ENCODE measurements at places on chromosomes 12 and 14.

DNA sequence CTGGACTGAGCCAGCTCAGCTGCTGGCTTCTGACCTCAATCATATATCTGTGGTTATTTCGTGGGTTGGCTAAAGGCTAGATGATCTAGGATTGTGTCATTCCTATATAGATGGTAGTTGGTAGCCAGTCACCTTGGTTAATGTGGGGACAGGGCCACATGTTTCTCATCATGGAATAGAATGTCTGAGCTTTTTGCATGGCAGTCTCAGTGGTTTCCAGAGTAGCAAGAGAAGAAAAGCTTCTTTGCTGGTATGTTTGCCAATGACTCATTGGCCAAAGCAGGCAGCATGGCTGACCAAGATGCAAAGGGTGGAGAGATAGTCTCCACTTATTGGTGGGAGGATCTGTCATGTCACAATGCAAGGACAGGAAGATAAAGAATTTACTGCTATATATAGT, 746.4 kb upstream of the FLRT2 start:
- no peak for DNase-seq

GRCh38 chr14:35286003-35286600, 6.1 kb upstream of the PSMA6 start:
- no peak for DNase-seq

GRCh38 chr12:10361622-10362021, 28.2 kb downstream of the KLRK1 start:
- DNase-seq, result no peak

GRCh38 chr12:106903241-106903945, 52.3 kb upstream of the TMEM263 start:
- peak; percentile 74 for DNase-seq

GRCh38 chr12:113591480-113591974, 119.9 kb upstream of the LHX5 start:
- DNase-seq, result no peak

GRCh38 chr12:124566161-124566996, 1.0 kb downstream of the NCOR2 start:
- DNase-seq, result peak; percentile 54

GRCh38 chr12:12121061-12121460, 50.3 kb downstream of the BCL2L14 start:
- DNase-seq, result no peak

DNA sequence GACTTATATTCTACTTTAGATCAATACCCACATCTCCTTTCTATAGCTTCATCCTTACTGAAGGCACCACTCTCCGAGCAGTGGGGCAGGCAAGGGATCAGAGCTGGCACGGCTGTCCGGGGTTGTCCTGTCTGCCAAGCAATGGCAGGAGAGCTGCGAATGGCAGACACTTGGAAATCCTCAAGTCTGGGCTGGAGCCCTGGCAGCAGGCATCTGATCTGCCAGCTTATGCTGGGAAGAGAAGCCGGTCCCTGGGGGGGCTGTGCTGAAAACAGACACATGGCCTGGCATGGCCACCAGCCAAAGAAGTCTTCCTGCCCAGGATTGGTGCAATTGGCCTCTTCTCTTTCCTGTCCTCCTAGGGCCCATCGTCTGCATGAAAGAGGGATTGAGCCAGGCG, 280.2 kb upstream of the PWP1 start:
- no peak for DNase-seq

- no peak for DNase-seq
Measured at GRCh38 chr12:102394200-102394599, 86.2 kb downstream of the IGF1 start.

DNA sequence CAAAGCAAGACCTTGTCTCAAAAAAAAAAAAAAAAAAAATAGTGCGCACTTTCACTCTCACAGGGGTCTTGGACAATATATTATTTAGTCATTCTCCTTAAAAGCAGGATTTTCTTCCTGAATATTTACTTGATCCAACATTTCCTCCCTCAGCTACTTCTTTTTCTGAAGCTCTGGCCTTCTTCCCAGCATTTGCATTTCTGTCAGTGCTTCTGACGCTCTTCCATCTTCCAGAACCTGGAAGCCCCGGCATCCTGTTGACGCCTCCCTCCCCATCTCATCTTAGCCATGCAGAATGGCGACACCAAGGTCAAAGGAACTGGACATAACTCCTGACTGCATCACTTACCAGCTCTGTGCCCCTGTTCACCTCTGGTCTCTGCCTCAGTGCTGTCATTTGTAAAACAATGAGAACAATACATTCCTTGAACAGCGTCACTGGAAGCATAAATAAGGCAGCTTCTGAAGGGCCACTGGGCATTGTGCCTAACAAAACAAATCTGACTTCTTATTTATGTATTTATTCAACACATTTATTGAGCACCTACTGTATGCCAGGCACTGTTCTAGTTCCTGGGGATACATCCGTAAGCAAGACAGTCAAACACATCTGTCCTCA, 90.9 kb upstream of the MDM1 start:
- DNase-seq, result no peak

GRCh38 chr14:57227083-57227482, 41.6 kb downstream of the EXOC5 start:
- DNase-seq, result no peak

- DNase-seq, result no peak
Measured at GRCh38 chr12:125069616-125070015, 4.4 kb downstream of the AACS start.

DNA sequence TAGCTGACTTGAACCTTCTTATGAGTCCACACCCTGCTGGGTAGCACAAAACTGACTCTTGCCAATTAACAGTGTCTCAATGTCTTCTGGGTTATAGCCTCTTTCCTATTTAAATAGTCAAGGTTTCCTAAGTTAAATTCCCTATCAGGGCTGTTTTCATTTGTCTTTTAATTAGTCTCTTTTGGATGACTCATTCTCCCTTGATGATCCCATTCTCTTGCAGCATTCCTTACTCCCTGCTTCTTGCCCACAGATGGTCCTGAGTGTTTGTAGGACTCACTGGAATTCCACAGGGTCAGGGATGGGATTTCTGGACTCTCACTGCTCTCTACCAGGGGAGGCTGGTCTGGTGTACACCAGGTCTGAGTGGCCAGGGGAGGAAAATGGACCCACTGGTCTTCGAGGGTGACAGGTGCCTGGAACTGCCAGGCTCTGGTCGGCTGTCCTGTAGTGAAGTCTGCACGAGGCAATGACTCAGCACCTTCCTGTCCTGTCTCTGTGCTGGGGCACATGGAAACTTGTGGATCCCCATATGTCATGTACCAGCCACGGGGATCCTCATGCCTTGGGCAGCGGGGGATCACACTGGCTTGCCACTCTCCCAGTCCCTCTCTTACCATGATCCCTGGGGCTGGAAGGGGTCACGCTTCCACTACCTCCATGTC, 236.5 kb upstream of the PELI2 start:
- no peak for DNase-seq

DNA sequence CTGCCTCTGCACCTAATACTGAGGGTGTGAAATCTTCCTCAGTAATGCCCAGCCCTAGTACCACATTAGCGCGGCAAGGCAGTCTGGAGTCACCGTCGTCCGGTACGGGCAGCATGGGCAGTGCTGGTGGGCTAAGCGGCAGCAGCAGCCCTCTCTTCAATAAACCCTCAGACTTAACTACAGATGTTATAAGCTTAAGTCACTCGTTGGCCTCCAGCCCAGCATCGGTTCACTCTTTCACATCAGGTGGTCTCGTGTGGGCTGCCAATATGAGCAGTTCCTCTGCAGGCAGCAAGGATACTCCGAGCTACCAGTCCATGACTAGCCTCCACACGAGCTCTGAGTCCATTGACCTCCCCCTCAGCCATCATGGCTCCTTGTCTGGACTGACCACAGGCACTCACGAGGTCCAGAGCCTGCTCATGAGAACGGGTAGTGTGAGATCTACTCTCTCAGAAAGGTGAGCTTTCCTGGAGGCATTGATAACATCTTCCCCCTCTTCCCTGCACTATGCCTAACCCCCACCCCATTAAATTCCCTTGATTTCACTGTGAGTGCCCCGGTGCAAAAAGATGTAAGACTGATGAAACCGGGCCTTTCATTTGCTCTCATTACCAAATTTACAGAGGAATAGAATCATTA, 291.4 kb downstream of the NAV3 start:
- DNase-seq, result no peak

DNA sequence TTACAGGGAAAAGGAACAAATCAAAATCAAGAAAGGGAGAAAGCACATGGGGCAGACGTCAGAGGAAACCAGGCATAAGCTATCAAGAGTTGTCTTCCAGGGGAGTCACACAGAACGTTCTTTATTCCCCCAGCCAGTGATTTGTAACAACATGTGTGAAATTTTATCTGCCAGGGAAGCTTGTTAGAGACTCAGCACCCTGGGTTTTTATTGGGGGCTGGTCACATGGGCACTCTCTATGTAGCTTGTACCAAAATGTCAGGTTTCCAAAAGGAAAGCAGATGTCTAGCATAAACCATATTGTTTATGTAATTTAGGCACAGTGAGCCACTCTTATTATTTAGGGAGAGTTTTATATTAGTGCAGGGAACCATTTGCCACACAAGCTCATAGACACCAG, 440.4 kb upstream of the DCN start:
- DNase-seq, result no peak

DNA sequence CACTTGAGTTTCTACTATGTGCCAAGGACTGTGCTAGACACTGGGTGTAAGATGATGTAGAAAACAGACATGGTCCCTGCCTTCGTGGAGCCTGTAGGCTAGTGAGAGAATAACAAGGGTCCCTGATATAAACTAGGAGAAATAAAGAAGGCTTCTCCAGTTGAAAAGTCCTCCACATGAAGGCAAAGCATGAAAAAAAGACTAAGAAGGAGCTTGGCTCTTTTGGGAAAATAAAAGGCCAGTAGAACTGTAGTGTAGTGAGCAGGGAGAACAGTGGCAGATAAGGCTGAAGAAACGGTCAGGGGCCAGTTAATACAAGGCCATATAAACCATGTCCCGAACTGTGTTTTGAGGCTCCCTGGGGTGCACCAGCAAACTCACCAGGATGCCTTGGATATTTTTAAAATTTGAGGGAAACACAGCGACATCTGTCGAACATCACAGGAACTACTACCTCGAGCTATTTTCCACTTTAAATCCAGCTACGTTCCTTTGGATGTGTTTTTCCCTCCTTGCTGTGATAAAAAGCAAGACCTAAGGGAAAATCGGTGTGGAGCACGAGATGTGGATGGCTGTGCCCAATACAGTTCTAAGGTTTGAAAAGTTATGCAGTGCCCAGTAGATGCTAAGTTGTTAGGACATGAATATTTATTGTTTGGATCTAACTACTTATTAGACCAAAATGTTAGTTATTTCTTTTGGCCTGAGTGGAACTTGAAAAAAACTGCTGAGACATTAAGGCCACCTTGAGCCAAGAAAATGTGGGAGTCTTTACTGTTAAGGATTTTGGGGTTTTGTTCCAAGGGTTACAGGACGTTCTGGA, 8.5 kb upstream of the CFL2 start:
- DNase-seq, result peak; percentile 20

DNA sequence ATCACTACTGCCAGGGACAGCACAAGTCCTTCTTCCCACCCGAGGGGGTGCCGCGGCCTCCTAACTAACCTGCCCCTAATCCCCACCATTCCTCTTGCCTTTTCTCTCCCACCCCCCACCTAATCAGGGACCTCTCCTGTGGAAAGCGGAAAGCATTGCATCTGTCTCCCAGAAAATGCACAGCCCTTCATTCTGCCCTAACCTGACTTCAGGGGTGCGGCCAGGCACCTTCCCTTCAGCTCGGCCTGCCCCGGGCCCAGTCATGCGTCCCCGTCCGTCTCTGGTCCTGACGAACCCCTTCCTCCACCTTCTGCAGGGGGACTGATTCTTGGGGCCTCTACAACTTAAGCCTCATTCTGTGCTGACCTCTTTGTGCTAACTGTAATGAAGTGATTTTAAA, 43.9 kb upstream of the TRAF3 start:
- DNase-seq, result no peak

GRCh38 chr14:91891101-91891500, 23.8 kb upstream of the TC2N start:
- no peak for DNase-seq

DNA sequence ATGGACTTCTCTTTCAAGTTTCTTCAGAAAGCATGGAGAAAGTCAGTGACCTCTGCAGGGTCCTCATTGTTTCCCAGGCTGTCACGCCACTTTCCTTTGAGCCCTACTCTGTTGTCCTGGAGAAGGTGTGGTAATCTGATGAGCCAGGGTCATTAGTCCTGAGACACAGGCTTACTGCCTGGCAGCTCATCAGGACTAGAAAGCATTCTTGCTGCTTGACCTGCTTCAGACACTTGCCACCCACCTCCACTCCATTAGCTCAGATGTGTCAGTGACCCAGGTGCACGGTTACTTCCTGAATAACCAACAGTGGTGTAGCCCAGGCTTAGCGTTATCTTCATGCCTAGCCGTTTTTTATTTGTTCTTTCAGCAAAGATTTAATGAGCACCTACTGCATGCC, 93.9 kb downstream of the FGD4 start:
- no peak for DNase-seq

- DNase-seq, result no peak
Measured at GRCh38 chr12:78359520-78359919, 505.1 kb upstream of the SYT1 start.

DNA sequence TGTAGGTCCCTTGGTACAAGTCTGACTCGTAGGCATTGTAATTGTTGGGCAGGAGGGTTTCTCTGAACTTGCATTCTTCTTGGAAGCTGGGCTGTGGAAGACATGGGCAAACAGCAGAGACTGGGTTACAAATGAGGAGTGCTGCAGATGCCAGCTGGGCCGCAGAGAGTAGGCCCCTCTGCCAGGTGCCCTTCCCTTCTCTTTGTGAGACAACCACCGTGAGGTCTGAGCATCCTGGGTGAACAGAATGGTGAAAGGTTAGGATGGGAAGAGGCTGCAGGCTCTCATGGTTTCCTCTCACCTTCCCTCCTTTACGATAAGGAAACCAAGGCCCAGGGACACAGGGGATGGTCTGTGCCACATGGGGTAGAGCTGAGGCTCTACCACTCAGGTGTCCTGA, 11.3 kb downstream of the FGF6 start:
- no peak for DNase-seq

DNA sequence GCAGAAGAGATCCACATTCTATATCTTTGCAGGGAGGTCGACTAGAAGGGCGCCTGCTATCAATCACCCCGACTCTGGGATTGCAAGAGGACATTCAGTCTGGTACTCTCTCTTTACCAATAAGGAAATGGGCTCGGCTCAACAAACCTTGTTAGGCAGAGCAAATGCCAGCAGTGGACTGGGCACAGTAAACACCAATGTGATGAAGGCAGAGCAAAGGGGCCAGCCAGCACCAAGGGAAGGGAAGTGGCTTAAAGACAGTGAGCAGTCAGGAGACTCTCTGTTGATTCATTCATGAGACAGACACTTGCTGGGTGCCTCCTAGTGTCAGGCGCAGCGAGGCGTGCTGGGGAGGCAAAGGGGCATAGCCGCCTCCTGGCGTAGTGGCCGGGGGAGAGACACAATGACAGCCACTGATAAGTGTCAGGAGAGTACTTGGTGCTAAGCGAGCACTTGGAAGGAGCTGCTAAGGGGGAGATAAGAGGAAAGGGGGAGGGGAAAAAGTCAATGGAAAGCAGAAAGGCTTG, 34.1 kb downstream of the TMCC3 start:
- no peak for DNase-seq

DNA sequence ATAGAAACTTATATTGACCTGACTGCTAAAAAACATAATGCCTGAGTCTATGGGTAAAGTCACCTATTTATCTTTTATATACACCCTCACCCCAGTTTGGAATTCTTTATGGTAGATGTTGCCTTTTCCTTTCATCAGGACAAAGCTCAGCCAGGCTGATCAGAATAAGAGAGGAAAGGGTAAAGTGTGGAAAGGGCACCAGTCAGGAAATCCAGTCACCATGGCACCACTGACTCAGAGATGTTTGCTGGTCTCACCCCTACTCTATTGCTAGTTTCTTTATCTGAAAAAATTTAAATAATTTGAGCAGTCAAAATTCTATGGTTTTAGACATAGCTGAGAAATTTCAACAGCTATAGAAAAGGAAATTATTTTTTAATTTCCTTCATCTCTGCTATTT, 49.2 kb upstream of the SSTR1 start:
- no peak for DNase-seq
